ENCODE measurements at places on chromosomes 1 and 21.
A peak's percentile ranks its signal among the peaks of the same experiment; 100 is the strongest.

- DNase-seq: no peak
These were observed 2.2 kb downstream of the UBAP2L start for GRCh38 chr1:154222918-154223317.

DNA sequence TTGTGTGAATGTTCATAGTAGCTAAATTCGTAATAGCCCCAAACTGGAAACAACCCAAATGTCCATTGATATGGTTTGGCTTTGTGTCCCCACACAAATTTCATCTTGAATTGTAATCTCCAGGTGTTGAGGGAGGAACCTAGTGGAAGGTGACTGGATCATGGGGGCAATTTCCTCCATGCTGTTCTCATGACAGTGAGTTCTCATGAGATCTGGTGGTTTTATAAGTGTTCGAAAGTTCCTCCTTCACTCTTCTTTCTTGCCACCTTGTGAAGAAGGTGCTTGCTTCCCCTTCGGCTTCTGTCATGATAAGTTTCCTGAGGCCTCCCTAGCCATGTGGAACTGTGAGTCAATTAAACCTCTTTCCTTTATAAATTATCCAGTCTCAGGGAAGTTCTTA is 11.3 kb downstream of the UBE2G2 start:
- no peak for DNase-seq

DNA sequence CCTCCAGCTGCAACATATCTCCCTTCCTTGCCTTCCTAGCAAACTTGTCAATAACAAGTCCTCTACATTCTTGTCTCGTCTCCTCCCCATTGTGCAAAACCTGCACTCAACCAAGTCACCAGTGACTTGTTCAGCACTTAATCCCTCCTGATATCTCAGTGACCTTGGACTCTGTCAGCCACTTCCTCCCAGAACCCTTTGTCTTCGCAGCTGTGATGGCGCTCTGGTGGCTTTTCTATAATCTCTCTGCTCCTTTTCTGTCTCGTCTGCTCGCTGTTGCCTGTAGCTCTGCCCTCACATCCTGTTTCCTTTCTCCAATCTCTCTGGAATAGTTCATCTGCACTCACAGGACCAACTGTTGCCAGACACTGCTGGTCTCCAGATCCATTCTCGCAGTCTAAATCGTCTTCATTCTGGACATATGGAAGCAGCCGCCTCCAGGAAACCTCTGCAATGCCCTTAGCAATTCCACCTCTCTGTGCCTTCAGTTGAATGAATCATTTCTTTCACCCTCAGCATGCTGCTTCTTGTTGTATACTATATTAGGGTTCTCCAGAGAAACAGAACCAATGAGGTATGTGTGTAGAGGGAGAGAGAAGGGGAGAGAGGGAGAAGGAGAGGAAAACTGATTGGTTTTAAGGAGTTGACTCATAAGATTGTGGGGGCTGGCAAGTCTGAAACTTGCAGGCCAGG is 17.4 kb upstream of the IFNAR2 start:
- DNase-seq: peak; percentile 59

DNA sequence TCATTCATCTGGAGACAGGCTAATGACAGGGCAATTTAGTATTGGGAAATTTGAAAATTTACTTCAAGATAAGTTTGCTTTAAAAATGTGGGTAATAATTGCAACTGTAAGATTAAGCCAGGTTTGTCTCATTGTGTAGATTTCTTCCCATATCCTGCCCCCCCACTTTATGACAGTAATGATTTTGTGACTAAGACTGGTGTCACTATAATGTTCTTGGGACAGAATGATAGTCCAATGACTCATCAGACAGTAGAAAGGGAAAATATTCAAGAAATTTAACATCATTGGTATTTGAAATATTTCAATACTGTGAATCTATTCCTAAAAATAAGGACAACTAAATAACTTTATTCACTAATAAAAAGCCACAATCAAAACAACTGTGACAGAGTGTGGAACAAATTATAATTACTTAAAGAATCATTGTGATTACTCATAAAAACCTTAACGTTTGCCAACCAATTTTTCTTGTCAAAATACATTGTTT is 36.7 kb downstream of the FH start:
- DNase-seq: no peak

GRCh38 chr1:21631944-21632887 is 36.9 kb downstream of the RAP1GAP start:
- DNase-seq: no peak

DNA sequence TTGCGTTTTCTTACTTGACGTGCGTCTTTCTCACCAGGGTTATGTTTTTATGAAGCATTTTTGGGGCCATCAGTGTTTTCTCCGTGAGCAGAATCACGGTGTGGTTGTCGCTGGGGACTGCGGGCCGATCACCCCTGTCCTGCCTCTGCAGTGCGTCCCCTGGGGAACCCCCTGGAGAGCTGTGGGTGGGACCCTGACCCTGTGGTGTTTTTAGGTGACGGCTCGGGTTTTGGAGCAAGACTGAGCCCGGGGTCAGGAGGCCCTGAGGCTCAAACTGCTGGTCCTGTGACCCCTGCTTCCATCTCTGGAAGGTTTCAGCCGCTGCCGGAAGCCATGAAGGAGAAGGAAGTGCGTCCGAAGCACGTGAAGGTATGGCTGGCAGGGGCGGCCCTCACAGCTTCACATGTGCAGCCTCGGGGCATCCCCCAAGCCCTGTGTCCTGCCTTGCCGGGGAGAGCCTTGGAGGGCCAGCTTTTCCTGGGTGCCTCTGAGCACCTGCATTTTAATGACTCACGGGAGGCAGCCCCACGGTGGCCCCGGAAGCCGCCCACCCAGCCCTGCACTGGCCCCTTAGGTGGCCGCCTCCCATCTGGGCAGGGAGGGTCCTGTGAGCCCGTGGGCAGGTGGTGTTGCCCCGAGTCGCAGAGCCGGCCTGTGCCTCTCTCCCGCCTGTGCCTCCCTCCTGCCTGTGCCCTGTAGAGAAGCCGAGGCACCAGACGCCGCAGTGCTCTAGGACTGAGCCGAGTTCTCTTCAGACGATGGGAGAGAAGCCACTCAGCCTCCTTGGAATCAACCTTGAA is 36.7 kb upstream of the DIP2A start:
- no peak for DNase-seq

DNA sequence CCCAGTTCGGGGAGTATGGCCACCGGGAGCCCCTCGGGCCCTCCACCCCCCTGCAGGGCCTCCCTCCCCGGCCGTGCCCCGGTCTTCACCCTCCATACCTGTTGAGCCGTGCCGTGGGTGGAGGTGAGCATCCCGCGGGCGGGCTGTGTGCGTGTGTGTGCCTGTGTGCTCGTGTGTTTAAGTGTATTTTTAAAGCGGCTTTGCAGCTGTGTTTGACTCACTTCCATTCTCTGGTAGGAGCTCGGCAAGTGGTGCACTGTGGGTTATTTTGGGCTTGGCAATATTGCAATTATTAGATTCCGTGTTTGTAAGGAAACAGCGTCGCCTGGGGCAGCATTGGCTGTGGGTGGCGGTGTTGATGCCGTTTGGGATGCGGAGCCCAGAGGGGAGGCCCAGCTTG is 20.3 kb upstream of the PLCH2 start:
- no peak for DNase-seq

DNA sequence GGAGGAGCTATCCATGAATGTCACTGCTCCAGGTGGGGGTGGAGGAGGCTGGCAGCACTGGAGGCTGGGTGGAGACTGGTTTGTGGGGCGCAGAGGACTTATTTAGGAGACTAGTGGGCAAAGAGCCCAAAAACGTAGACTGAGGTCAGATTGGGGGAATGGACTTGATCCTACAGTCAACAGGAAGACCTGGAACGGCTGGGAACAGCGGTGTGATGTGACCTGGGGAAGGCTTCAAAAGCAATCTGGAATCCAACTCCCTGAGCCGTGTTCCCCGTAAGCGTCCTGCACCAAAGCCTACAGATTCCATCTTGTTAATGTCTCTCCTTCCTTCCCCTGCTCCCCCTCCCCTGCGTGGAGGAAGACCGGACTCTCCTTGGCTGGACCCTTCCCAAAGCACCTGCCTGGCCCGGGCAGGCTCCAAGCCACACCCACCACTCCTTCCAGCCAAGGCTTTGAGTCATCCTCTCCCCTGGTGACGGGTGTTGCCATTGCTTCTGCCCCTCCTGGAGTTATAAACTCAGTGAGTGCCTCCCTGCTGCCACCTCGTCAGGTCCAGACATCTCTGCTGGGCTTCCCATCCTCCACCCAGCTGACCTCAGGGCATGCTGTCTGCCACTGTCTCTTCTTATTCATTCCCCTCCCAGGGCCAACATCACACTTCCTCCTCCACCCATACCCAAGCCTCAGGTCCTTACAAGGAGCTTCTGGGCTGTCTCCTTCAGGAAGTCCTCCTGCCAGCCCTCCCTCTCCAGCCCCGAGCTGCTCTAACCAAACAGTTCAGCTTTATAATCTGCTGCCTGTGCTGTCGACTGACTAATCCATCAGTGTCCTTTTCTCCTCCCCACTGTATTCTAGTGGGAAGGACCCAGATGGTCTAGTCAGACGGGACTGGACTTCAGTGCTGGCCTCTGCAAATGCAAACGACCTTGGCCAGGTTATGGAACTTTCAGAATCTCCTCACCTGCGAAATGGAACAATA is 1.6 kb upstream of the CLSTN1 start:
- peak; percentile 60 for DNase-seq

- peak; percentile 41 for DNase-seq
These were observed 25.7 kb upstream of the ABCG1 start for GRCh38 chr21:42193131-42193671.

DNA sequence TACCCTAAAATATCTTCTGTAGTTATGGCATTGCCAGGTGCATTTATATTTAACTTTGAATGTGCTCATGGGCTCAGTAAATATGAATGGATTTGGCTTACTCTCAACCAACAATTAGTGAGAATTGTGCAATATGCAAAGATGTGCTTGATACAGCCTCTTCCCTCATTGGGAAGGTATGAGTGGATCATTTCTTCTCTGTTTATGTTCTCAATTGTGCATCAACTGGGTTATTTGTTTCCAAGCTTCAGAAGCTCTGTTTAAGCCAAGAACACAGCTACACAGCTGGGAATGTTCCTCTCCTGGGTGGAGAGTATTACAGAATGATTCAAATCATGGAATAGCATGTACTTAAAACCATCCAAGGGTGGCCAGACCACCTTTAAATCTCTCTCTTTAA is 17.6 kb upstream of the MAP1LC3C start:
- no peak for DNase-seq

- no peak for DNase-seq
These were observed 13.6 kb downstream of the KLHDC7A start for GRCh38 chr1:18494304-18494703.

DNA sequence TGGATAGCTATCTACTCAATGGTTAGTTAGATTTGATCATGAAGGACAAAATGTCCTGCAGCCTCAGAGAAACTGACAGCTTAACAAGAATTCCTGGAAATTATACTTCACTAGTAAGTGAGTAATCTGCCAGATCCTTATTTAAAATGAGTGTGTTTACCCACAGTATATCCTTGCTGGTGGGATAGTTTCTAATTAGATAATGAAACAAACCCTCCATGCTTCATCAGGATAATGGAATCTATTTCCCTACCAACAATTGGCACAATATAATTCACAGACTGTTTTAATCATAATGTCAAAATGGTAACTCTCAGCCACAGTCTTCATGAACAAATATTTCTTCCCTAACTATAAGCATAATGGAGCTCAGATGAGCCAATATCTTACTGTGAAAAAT is 239.4 kb upstream of the ST6GALNAC5 start:
- DNase-seq: no peak

DNA sequence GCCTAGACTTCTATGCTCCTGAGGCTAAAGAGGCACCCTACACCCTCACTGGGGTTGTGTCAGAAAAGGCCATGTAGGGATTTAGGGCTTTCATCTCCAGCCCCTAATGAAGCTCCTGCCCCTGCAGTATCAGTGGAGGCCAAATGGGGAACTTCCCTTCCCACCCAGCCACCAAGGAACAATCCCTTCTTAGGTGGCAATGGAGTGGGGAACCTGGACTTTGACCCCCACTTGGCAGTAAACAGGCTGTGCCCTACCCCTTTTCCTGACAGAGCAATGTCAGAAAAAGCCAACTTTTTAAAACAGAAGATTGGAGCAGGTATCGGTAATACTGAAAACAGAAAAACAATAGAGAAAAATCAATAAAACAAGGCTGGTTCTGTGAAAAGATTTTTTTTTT is 35.5 kb upstream of the SLC19A2 start:
- no peak for DNase-seq
